ENCODE measurements at places on chromosomes 6 and 20.
A peak's percentile ranks its signal among the peaks of the same experiment; 100 is the strongest.

GRCh38 chr20:43238833-43239232 is 49.1 kb upstream of the PTPRT start:
- no peak for DNase-seq

DNA sequence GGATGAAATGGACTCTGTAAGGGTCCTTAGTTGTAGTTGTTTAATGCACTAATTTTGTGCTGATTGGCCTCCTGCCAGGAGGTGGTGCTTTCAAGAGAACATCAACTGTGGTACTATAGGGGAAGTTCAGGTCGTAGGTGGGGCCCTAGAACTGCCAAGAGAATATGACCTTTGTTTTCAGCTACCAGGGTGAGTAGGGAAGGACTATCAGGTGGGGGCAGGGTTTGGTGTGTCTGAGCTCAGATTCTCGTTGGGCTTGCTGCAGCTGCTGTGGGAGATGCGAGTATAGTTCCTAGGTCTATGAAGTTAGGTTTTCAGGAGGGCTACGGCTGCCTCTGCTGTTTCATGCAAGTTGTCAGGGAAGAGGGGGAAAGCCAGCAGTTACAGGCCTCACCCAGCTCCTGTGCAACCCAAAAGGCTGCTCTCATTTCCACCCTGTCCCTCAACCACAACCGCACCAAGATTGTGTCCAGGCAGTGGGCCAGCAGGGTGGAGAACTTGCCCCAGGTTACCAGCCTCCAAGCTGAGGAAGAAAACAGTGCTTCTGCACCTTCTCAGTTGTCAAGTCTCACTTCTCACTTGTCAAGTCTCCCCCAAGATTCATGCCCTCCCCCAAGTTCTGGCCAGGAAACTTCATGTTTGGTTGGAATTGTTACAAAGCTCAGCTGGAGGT is 626.5 kb upstream of the MAP3K7 start:
- DNase-seq: no peak

- DNase-seq: no peak
Observed at GRCh38 chr6:87914637-87915395, 132.8 kb upstream of the SPACA1 start.

DNA sequence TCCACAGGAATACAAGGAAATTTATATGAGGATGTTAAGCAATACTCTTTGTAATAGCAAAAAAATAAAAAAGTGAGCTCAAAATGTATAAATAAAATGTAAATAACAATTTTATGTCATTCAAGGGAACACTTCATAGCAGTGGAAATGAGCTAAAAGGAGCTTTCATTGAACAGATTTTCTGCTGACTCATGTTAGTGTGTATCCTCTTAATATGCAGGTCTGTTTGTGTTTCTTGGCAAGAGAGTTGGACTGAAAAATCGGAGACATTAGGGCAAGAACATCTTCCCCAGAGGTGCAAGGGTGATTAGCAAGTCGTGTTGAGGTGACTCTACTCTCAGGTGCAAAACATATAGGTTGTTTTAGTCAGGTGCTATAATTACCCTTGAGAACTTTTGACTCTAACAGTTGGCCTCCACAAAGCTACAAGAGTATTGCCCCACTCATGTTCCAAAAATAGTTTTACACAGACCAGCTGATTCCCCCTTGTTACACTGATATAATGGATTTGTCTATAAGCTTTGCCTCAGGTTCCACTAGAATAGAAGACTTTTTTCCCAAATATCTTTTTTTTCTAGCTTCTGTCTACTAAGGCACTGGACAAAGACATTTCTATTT is 702.9 kb downstream of the TENT5A start:
- no peak for DNase-seq

DNA sequence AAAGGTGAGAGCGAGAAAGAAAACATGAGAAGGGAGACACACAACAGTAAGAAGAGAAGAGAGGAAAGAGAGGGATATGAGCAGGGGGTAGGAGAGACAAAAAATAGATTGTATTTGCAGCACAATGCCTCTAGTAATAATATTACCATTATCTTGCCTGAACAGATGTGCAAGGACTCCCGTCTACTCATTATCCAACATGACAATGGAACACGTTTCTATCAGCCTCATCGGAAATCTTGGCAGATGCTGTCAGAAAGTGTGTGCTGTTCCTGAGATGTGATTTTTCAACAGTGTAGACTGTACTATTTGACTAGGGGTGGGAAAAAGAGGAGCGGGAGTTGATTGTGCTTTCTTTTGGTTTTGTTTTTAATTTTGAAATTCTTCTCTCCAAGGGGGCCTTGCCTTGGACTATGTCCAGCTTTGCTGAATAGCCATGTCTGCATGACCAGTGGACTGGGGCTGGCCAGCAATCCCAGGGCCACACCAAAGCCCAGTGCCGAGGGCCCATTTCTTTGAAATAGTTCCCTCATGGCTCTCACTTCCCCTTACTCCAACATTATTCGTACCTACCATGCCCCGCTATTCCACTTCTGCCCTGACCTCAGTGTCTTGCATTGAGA is 11.3 kb upstream of the TRAM2 start:
- no peak for DNase-seq

GRCh38 chr6:135224037-135224647 is 43.0 kb downstream of the MYB start:
- no peak for DNase-seq

GRCh38 chr6:157037165-157037564 is 260.0 kb downstream of the ARID1B start:
- DNase-seq: no peak

DNA sequence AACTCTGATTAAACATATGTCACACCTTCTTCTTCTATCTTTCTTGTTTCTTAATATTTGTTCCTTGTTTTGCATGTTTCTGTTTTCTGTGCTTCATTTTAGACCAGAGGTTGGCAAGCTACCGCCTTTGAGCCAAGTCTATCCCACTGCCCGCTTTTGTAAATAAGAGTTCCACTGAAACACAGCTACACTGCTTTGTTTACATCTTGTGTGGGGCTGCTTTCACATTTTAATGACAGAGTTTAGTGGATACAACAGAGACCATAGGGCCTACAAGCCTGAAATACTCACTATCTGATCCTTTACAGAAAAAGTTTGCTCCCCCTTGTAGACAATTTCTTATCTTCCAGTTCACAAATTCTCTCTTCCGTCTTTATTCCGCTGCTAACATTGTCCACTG is 109.4 kb upstream of the SPACA1 start:
- no peak for DNase-seq

GRCh38 chr6:1390133-1390945 is 963 bp downstream of the FOXF2 start:
- no peak for DNase-seq

DNA sequence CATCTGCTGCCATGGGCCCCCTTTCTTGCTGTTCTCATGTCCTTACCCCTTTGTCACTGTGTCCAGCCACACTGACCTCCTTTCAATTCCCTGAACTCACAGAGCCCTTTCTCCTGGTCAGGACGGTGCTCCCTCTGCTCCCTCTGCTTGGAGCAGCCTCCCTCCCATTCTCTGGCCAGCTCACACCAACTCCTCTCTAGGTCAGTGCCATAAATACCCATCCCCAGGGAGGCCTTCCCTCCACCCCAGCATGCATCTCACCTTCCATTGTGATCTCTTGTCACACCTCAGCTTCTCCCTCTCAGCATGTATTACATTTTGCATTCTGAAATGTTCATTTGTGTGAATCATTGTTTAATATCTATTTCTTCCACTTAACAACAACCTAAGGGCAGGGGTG is 86.4 kb upstream of the PRND start:
- DNase-seq: no peak

- no peak for DNase-seq
Observed at GRCh38 chr6:126170978-126171382, 168.9 kb upstream of the CENPW start.

- DNase-seq: no peak
Observed at GRCh38 chr6:127247114-127248096, 19.3 kb upstream of the RNF146 start.

DNA sequence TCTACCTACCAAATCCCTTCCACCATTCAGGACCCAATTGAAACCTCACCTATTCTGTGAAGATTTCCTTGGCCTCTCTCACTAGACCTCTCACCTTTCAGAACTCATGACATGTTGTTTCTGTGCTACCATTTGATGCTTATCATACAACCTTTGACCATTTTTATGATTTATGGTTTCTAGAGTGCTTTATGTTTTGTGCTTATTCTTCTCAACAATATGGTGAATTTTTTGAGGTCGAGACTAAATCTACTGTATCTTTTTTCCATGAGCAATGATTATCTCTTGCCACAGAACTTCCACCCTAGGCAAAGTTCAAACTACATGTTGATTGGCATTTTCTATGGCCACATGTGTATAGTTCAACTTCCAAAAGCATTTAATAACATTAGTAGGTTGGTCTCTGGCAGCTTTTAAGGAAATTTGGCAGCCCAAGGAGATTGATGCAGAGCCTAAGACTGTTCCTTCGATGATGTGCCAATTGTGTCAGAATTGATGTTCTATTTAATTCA is 84.9 kb downstream of the OLIG3 start:
- no peak for DNase-seq

DNA sequence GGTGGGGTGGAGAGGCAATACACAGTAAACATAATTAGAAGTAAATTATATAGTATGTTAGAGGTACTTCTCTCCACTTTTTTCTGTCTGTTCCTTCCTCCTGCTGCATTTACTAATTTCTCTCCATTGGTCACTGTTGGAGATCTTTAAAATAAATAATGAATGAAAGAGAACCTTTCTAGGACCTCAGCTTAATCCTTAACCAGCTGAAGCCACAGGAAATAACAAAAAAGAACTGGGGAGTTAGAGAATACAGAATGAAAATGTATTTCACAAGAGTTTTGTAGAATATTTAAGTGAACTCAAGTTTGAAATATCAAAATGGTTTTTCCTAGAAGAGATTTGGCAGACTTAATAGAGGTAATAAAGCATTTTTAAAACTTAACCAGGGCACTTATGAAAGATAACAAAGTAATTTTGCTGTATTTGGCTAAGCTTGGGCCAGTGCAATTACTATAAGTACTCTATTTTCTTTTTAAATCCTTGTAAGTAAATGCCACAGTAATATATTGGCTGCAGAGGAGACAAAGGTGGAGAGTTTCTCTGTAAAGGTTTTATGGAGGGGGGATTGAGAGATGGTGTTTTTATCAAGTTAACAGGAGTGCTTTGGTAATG is 405.0 kb downstream of the CDKAL1 start:
- no peak for DNase-seq

GRCh38 chr20:10357061-10357708 is 76.8 kb downstream of the MKKS start:
- no peak for DNase-seq

DNA sequence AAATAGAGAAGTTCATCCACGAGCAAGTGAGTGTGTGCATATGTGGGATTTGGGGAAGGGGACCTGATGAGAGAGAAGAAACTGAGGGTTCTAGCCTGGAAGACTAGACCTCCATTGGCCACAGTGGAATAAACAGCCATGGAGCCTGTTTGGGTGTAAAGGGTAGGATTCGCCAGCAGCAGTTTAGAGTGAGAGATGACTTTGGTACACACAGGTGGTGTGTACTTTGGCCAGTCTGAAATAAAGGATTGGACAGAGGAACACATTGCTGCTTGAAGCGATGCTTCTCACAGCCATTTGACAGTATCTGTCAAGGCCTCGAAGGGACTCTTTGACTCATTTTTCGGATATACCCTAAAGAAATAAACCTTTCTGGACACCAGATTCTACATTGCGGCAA is 29.2 kb downstream of the PLEKHG1 start:
- no peak for DNase-seq

DNA sequence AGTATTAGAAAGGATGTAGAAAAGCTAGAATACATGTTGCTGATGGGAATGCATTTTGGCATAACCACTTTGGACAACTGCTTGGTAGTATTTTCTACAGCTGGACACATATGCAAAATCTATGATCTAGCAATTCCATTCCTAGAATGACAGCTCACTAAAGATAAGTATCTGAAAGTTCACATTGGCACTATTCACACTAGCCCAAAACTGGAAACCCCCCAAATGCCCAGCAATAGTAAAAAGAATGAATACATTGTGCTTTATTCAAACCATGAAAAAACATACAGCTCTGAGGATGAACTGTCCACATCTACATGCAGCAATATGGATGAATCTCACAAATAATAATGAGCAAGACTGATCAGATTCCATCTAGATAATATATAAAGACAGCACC is 79.0 kb downstream of the PPP1R3G start:
- DNase-seq: no peak

DNA sequence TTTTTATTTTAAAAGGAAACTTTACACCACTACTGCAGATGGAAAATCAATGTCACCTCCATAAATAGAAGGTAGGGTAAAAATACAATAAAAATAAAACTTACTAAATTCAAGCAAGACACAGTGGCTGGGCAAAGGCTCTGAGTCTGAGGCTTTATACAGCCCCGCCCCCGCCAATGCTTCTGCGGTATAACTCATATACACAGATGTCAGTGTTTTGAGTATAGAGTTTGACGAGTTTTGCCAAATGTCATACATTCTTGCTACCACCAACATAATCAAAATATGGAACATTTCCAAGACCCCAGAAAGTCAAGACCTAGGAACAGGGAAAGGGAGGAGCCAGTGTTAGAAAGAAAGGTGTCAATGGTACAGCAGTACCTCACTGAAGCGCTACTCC is 12.8 kb downstream of the NFATC2 start:
- no peak for DNase-seq

DNA sequence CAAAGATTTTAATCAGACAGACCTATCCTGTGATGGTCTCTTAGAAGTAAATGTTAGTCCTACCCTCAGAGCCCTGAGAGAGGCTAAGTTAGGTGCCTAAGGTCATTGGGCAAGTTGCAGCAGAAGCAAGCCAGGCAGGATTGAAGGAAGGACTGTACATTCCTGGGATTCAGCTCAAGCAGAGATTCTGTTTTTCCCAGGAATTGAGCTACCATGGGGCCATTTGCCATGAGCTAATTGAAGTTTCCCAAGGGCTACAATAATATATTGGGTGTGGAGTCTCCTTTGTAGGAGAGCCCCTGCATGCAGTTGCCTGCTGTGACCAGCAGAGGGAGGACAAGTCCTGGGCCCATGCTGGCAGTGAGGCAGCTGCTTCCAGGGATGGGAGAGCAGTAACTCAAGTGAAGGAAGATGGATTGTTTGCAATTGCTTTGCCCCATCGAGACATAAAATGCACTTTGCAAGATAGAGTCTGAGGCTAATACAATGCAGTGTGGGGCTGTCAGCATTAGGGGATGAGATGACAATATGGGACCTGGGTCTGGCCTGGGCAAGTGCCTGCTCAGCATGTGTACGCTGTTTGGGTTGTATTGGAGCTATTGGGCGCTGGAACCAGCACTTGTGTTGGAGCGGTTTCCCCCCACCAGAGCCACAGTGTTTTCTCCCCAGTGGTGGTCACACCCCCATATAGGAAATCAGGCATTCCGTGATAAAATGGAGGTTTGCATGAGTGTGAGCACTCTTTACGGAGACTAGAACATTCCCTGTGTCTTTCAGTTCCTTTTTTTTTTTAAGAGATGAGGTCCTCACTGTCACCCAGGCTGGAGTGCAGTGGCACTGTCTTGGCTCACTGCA is 27.9 kb downstream of the DNMT3B start:
- peak; percentile 53 for DNase-seq

DNA sequence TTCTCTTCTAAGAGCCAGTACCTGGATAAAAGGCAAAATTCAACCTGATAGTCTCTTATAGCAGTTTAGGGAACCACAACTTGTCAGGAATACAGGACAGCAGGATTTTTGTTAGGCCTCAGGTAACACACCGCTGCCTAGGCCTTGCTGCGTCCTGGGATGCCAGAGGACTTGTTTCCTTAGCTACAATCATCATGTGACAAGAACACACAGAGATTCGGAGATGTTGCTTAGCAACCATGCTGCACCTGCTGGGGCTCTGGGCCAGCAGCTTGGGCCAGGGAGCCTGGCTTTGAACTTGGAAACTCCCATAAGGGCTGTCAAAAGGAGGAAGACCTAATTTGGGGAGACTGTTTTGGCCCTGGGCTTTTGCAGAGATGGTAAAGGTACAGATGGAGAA is 36.1 kb upstream of the CHD6 start:
- DNase-seq: no peak

Data from stimulated activated CD4-positive, alpha-beta T cell treated with anti-CD3 and anti-CD28 coated beads, Interleukin-1b, Interleukin-23, amount 100 ng/mL, for 1 hour (primary cell).